Effector memory CD4-positive, alpha-beta T cell (primary cell): ENCODE measurements at places on chromosomes 2 and 18.

DNA sequence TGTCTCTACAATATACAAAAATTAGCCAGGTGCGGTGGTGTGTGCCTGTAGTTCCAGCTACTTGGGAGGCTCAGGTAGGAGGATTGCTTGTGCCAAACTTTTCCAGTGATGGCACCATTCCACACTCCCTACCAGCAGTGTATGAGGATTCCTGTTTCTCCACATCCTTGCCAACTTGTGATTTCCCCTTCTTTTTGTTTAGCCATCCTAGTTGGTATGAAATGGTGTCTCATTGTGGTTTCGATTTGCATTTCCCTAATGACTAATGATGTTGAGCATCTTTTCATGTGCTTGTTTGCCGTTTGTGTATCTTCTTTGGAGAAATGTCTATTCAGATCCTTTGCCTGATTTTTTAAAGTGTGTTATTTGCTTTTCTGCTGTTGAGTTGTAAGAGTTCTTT, 41.0 kb downstream of the EPB41L5 start:
- no peak for DNase-seq

- no peak for DNase-seq
Observed at GRCh38 chr18:54089749-54090459, 134.6 kb downstream of the MBD2 start.

DNA sequence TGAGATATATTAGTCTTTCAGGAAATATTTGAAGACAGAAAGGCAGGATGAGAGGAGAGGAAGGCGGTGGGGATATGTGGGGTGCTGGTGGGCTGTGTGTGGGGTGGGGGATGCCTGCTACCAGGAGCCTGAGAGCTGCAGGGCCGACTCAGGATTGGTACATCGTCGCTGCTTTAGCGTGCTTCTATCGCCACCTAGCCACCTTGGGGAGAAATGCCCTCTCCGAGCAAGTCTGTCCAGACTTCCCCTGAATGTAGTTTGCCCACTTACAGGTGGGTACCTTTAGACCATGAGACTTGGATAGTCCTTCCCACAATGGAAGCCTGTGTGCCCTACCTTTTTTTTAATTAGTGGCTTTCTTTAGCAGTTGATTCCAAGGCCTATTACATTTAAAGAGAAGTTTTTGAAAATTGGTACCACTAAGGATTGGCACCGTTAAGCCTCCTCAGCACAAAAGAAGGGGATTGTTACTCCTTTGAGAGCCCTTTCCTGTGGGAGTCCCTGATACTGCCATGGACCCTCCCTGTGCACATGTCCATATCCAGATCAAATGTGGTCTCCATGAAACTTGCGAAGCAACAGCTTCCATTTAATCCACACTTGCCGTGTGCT, 114.1 kb upstream of the NDUFV2 start:
- peak; percentile 26 for DNase-seq

DNA sequence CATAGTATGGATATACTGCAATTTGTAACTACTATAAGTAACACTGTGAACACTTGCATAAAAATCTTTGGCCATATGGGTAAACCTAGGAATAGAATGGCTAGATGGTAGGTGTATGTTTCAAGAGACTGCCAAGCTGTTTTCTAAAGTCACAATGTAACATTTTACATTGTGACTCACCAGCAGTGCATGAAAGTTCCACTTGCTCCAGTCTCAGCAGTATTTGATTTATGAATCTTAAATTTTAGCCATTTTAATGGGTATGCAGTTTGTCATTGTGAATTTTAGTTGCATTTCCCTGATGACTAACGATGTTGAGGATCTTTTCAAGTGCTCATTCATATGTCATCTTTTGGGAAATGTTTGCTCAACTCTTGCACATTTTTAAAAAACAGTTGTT, 86.1 kb downstream of the FARSB start:
- DNase-seq: no peak

DNA sequence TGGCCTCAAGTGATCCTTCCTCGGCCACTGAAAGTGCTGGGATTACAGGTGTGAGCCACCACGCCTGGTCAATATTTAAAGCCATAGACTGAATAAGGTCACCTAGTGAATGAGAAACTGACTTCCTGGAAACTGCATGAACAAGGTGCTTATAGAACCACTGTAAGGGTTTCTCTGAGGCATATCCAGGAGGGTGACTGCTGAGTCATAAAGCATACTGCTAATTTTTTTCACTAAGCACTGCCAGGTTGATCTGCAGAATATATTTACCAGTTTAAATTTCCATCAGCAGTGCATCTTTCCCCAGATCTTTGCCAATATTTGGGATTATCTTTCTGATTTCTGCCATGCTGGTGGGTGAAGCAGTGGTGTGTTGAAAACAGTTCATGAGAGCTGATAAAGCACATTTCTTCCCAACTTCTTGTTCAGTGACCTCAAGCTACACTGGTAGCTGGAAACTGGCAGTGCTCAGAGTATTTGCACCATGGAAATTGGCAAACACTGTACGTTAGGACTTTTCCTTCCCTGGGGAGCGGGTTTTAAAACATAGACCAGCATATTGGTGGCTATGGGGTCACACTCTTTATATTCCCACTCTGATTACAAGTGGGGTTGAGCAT, 4.2 kb upstream of the CLIP4 start:
- no peak for DNase-seq

DNA sequence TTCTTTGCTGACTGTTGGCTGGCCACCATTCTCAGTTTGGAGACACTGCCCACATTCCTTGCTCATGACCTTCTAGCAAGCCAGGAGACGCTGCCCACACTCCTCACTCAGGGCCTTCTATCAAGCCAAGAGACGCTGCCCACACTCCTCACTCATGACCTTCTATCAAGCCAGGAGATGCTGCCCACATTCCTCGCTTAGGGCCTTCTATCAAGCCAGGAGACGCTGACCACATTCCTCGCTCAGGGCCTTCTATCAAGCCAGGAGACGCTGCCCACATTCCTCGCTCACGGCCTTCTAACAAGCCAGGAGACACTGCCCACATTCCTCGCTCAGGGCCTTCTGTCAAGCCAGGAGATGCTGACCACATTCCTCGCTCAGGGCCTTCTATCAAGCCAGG, 131.3 kb upstream of the CBLN2 start:
- no peak for DNase-seq

DNA sequence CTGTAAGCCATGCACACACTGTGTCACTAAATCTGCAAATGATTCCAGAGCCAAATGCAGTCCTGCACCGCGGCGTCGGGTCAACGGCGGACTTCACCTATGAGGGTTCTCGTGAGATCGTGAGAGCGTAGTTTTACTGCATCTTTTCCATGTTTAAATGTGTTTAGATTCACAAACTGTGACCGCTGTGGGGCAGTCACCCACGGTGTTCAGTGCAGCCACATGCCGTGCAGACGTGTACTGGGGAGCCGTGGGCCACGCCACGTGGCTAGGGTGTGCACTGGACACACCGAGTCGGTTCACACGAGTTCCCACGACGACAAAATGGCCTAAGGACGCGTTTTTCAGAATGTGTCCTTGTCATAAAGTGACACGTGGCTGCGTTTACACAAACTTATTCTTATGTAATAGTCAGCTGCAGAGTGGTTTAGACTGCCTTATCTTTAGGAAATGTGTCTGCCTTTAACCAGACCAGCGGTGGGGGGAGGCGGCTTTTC, 34.1 kb downstream of the NFATC1 start:
- DNase-seq: no peak

- no peak for DNase-seq
Observed at GRCh38 chr2:26522751-26523171, 44.8 kb upstream of the OTOF start.

DNA sequence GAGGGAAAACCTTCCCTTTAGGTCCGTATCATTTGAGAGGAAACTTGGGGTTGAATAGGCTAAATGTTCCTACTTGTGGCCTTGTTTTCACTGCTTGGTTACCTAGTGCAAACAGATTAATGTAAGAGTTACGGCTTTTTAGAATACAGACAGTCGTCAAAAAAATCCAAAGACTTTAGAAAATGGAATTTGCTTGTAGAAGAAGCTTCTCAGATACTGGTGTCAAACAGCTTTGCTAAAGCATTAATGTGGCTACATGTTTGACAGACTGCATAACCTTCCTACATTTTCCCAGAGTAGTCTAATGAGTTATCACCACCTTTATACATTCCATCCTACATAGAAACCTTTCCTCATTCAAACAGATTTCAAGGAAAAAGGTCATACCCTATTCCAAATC, 114.6 kb downstream of the FMNL2 start:
- no peak for DNase-seq

- DNase-seq: no peak
Observed at GRCh38 chr2:203893401-203893800, 25.8 kb downstream of the CTLA4 start.

DNA sequence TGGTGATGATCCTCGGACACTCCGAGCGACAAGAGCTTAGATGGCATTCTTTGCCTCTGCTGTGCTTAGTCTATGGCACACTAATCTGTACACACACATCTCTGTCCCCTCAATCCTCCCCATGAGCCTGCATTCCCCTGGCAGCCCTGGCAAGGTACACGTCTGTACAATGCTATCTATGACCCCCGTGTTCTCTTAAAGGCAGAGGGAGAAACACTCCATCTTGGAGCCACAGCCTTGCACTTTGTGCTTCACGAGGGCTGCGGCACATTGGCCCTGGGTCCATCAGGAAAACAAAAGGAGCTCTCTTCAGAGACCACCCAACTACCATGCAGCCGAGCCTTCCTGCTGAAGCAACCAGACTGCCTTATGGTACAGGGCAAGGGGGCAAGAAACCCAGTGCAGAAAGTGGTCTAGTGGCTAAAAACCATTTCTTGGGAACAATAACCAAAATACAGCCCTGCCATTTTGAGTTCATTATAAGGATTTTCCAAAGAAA, 42.5 kb downstream of the STEAP3 start:
- DNase-seq: no peak

- DNase-seq: no peak
Observed at GRCh38 chr2:48633143-48633542, 15.5 kb downstream of the GTF2A1L start.

GRCh38 chr2:240563951-240564560, 3.9 kb downstream of the DUSP28 start:
- no peak for DNase-seq

- no peak for DNase-seq
Observed at GRCh38 chr2:96340493-96341414, 5.2 kb downstream of the NCAPH start.

GRCh38 chr2:218813771-218814460, 17.7 kb downstream of the PRKAG3 start:
- no peak for DNase-seq

GRCh38 chr2:74550231-74550630, 3.5 kb downstream of the LOXL3 start:
- DNase-seq: no peak

GRCh38 chr2:72973566-72974435, 56.5 kb downstream of the EMX1 start:
- DNase-seq: no peak

GRCh38 chr2:162372818-162373217, 28.9 kb downstream of the GCA start:
- DNase-seq: no peak

DNA sequence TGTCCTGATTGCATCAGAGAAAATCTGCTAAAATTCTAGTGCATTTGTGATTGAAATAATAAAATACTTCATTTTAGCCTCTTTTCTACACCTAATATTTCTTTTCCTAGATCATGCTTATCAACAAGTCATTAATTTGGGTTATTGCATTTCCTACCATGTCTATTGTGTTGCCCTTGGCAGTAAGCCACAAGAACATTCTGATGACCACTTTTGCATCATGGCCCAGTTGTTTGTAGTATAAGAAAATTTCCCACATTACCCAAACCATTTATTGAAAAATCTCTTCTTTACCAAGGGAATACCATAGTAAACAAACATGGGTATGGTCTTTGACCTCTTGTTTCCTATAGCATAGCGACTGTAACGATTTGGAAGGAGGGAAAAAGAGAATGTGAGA, 76.3 kb downstream of the R3HDM1 start:
- DNase-seq: no peak

GRCh38 chr2:236782938-236783337, 213.3 kb downstream of the ACKR3 start:
- DNase-seq: no peak

GRCh38 chr2:8152392-8153257, 529.2 kb upstream of the ID2 start:
- no peak for DNase-seq

DNA sequence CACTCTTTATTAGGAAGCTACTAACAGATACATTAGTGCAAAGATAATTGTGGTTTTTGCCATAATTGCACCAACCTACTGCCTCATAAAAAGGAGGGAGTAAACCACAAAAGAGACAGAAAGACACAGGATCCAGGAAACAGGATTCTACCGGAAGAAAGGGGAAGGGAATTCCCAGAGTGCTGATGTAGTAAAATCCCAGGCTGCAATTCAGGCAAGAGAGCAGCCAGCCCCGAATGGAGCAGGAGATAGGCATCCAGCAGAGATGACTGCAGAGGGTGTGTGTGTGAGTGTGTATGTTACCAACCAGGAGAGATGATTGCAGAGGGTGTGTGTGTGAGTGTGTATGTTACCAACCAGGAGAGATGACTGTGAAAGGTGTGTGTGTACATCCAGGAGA, 84.4 kb downstream of the KCNS3 start:
- no peak for DNase-seq

DNA sequence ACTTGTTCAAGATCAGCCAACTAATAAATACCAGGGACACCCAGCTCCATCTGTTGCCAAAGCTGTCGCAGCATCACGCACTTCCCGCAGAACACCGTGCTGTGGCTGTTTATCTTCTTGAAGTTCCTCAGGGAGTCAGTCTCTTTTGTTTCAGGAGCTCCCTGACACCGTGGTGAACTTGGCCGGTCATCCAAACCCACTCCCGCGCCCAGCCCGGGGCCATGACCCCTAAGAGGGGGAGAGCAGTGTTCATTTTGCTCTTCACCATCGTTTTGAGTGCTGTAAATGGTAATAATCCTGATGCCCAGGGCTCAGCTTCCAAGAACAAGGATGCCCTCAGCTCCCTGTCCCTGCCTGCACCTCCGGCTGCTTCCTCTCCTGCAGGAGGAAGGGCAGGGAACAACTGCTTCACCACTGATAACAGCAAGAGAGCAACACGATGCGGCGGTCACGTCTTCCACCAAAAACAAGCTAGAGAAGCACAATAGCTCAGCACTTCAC, 131.4 kb downstream of the SEPTIN10 start:
- DNase-seq: no peak

GRCh38 chr18:63329431-63330145, 10.0 kb upstream of the BCL2 start:
- DNase-seq: no peak

- no peak for DNase-seq
Observed at GRCh38 chr18:2953935-2954653, 58.9 kb downstream of the LPIN2 start.

DNA sequence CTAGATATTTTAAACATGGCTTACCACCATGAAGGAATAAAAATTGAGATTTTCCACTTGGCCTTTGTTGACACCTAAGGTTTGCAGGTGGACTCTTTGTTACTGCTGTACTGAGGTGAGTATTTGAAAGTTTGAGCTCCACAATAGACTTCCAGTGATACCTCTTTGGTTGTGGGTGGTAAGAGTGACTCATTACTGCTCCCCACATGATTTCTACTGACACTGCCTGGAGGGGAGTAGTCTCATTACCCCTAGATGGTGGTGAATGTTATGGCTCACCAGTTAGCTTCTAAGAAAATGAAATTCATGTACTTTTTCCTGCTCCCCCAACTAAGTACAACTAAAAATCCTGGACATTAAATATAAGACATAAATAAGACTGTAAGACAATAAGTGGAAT, 1183.1 kb upstream of the TMEFF2 start:
- DNase-seq: no peak
